ENCODE measurements at places on chromosomes 3 and 15. TPM values are rescaled to one million over a fixed set of nuclear protein-coding genes. Genes with fewer than 3 reads are reported as not detected.

Gene COLQ
- total RNA-seq, result 2.9 TPM

Gene POLQ
- 0.37 TPM for total RNA-seq

Gene TRIM42
- total RNA-seq, result not detected

Gene FAM81A
- 2.8 TPM for total RNA-seq

Gene FBXW12
- not detected for total RNA-seq

Gene KNG1
- total RNA-seq, result 0.43 TPM

Gene SLC12A1
- not detected for total RNA-seq

Gene P2RY13
- total RNA-seq, result 4.0 TPM

Gene CLDN18
- total RNA-seq, result 6.7 TPM

Gene PML
- 59.6 TPM for total RNA-seq

Gene SPG11
- 96.3 TPM for total RNA-seq

Gene ZIC4
- 0.20 TPM for total RNA-seq

Gene ISL2
- 0.86 TPM for total RNA-seq

Gene DAPK2
- 5.6 TPM for total RNA-seq

Gene FOXB1
- not detected for total RNA-seq

GRCh38 chr15:38091078-38091645 lies 156.7 kb downstream of the TMCO5A start:
- DNase-seq, result no peak

GRCh38 chr3:174716956-174717505 lies 142.1 kb upstream of the NAALADL2 start:
- DNase-seq, result no peak

DNA sequence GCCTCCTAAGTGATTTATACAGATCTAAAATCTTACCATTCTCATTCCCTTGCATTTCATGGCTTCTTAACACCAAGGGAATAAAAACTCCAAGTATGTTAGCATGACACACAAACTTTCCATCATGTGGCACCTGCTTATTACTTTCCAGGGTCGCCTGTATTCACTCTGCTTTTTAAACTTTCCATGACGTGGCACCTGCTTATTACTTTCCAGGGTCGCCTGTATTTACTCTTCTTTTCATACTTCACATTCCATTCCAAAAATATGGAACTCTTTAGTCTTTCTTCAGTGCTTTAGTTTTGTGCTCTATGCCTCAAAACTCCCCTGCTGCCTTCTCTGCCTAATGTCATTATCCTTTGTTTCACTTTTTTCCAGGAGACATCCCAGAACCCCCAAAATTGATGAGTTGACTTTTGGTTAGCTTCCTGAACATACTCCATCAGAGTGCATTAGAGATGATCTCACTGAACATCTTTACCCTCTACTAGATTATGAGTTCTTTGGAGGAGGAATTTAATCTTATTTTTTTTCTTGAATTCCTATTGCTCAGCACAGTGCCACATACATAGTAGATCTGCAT lies 47.0 kb downstream of the CALML4 start:
- no peak for DNase-seq

GRCh38 chr3:177263615-177264368 lies 66.5 kb upstream of the TBL1XR1 start:
- no peak for DNase-seq

DNA sequence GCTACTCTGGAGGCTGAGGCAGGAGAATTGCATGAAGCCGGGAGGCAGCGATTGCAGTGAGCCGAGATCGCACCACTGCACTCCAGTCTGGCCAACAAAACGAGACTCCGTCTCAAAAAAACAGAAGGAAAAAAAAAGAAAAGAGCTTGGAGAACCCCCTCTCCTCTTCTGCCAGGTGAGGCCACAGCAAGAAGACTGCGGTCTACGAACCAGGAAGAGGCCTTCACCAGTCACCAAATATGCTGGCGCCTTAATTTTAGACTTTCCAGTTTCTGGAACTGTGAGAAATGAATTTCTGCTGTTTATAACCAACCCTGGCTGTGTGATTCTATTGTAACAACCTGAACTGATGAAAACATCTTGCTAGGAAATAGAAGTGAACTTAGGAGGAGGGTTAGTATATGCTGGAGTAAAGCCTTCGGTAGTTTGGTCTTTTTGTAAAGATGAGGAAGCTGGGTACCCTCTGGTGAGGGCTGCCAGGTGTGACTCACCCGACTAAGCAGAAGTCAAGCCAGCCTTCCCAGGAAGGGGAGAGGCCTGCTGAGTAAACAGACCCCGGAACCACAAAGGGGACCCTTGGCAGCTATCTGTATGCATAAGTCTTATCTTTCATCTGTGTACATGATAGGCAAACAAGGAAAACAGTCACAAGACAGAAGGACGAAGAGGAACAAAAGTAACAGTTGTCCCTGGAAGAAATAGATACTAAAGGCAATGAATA lies 78.7 kb downstream of the KLF13 start:
- peak; percentile 81 for DNase-seq

DNA sequence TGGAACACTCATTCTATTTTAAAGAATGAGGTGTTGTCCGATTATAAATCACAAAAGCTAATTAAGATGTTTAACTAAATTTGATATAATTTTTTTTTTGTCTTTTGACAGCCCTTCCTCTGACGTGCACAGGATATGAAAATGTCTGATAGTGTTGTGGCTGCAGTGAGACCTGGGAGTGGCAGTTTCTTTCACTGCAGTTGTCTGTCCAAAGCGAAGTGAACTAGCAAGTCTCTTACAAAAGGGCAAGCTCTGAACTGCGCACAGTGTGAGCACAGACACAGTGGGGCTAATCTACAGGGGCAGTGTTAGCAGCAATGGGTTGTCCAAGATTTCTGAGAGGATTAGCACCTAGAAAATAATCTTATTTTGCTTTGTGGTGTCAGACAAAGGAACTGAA lies 29.1 kb upstream of the MYRIP start:
- DNase-seq, result no peak

DNA sequence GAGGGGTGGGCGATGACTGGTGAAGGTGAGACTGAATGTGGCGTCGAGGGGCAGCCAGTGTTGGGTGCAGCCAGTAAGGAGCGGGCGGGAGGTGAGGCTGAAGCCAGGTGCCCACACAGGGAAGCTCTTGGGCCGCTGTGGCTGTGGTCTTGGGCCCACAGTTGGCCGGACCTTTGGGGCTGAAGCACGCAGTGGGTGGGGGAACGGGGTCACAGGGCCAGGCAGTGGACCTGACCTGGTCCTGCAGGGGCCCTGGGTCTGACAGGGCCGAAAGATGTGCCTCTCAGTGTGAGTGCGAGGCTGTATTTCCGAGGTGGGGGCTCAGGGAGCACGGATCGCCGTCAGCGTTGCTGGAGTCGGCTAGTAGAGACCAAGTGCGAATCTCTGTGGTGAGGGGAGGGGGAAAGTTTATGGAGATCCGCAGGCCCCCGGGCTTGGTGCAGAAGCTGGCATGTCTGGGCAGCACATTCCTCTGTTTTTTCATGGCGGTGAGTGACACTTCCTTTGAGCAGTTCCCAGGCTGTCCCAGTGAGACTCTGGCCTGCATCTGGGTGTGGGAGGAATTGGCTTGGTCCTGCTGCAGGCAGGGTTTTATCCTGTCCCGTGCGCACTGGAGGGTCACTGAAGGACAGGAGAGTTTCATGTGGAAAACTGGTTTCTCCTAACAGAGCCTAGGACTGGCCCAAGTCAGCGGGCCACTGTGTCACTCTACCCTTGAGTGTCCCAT lies 100.8 kb downstream of the TMEM266 start:
- no peak for DNase-seq

- peak; percentile 59 for DNase-seq
These were observed 20.5 kb downstream of the CPN2 start for GRCh38 chr3:194330579-194330978.

DNA sequence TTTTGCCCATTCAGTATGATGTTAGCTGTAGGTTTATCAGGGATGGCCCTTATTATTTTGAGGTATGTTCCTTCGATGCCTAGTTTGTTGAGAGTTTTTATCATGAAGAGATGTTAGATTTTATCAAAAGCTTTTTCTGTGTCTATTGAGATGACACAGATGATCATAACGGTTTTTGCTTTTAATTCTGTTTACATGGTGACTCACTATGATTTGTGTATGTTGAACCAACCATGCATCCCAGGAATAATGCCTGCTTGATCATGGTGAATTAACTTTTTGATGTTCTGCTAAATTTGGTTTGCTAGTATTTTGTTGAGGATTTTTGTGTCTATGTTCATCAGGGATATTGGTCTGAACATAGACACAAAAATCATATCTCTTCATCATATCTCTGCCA lies 8.3 kb downstream of the GPR156 start:
- DNase-seq, result no peak

GRCh38 chr3:123373474-123373987 lies 75.4 kb downstream of the ADCY5 start:
- DNase-seq, result no peak

- DNase-seq, result no peak
These were observed 8.3 kb downstream of the KIF23 start for GRCh38 chr15:69422336-69422895.

DNA sequence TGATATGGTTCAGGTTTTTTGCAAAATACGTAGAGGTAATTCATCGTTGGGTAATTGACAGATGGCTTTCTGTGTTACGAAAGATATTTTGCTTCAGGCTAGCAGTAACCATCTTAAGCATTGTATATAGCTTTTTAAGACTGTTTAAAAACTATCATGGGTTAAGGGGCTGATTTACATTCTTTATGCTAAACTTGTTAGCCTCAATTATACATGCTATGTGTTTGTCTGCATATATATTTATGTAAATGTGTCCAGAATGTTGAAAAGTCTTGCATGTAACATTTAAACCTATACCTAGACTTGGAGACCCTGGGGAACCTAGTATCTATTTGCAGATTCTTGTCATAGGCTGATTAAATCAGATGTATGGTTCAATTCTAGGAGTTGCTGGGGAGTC lies 11.1 kb upstream of the P2RY14 start:
- DNase-seq, result no peak

GRCh38 chr3:119375510-119375909 lies 81.3 kb downstream of the ARHGAP31 start:
- DNase-seq, result no peak

DNA sequence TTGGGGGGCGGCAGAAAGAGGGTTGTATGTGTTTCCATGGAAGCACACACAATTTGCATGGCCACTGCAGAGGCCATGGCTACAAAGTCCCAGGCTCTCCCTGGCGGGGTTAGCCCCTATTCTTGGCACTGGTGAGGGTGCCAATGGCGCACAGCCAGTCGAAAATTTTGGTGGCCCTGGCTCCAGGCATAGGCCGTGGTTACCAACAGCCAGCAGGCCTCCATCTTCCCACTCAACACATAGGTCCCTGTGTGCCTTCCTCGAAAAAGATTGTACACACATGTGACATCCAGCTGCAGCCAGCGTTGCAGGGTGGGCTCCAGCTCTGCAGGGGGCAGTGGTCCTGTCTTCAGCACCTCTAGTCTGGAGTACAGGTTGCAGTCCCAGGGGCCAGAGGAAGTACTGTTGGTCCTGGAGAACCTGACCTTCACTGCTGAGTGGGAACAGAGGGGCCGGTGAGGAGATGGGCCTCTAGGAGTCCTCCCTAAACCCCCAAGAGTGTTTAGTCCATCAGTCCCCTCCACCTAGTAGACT lies 7.1 kb downstream of the P4HTM start:
- no peak for DNase-seq

GRCh38 chr15:82538961-82539690 lies 1.1 kb downstream of the RPS17 start:
- no peak for DNase-seq

GRCh38 chr3:186299327-186299726 lies 62.7 kb downstream of the DGKG start:
- DNase-seq, result no peak

- DNase-seq, result no peak
These were observed 558.3 kb downstream of the NR2F2 start for GRCh38 chr15:96888764-96889163.

DNA sequence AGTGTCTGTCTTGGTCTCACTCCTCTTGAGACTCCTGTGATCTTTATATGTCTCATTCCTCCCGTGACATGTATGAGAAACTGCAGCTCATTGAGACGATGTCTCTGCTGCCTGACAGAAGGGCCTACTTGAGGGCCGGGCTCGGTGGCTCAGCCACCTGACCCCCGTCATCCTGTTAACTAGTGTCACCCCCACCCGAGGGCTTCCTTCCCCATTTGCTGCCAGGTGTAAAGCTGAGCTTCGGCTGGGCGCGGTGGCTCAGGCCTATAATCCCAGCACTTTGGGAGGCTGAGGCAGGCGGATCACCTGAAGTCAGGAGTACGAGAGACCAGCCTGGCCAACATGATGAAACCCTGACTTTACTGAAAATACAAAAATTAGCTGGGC lies 12.7 kb downstream of the SEMA4B start:
- no peak for DNase-seq

DNA sequence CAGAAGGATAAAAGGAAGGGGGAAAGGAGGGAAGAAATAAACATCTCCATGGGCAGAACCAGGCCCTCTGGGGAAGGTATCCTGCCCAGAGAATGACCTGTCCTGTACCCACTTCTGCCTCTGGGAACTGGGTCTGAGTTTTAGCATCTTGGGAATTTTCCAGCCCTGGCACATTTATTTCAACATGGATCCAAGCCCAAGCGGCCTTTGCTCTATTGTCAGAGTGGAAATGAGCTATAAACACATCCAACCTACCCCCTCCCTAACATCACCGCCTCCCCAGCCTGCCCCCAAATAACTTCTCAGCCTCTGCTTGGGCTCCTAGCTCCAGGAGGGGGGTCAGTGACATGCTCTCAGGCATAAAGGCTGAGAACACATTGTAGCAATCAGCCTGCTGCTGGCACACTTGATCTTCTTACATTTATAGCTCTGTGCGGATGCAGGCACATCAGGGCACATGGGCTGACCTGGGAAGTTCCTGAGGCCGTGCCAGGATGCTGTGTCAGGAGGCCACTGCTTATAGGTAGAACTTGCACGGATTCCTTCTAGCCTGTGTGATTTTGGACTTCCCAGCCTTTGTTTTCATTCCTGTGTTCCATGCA lies 4.6 kb upstream of the OXTR start:
- no peak for DNase-seq

DNA sequence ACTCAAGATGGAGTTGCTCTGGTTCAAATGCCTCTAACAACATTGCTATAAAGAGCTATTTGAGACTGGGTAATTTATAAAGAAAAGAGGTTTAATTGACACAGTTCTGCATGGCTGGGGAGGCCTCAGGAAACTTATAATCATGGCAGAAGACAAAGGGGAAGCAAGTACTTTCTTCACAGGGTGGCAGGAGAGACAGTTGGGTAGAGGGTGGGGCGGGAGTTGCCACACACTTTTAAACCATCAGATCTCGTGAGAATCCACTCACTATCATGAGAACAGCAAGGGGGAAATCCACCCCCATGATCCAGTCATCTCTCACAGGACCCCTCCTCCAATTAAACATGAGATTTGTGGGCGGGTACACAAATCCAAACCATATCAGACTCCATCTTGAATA lies 30.7 kb downstream of the MAP2K5 start:
- DNase-seq, result no peak

All from mucosa of gallbladder (tissue), 1 donor.